Cortex of kidney (tissue), 1 donor: ENCODE measurements at places on chromosomes 16 and 17.

DNA sequence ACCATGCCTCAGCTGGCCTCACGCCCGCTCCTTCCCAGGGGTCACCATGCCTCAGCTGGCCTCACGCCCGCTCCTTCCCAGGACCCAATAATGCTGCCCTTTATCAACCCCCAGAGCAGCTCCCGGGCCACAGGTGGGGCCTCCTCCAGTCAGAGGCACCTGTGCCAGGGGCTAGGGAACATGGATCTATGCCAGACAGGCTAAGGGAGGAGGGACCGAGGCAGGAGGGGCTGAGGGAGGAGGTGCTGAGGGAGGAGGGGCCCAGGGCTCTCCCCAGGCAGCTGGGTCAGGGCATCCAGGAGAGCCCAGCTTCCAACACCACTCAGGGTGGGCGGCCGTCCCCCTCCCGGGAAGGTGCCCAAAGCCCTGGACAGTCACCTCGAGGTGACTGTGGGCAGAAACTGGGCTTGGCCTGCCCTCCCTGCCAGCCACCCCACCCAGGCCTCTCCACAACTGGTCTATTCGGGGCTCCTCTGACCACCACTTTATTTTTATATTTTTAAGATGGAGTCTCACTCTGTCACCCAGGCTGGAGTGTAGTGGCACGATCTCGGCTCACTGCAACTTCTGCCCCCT lies 19.4 kb downstream of the UTS2R start:
- DNase-seq, result no peak

DNA sequence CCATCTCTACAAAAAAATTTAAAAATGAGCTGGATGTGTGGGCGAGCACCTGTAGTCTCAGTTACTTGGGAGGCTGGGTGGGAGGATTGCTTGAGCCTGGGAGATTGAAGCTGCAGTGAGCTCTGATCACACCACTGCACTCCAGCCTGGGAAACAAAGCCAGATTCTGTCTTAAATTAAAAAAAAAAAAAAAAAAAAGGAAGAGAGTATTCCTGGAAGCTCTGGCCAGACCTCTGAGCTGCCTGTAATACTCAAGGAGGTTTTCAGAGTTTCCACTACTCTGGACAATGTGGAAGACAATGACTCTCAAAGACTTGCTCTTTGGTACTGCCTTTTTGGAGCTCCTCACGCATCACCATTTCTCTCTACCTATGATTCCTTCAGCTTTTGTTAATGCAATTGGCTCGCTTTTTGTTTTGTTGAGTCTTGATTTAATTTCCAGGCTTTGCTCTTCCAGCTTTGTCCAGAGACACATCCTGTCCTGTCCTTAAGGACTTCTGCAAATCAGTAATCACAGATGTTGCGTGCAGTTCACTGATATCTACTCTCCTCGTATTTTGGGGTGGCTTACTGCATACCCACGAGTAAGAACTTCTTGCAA lies 10.8 kb downstream of the CHD9 start:
- DNase-seq, result no peak

DNA sequence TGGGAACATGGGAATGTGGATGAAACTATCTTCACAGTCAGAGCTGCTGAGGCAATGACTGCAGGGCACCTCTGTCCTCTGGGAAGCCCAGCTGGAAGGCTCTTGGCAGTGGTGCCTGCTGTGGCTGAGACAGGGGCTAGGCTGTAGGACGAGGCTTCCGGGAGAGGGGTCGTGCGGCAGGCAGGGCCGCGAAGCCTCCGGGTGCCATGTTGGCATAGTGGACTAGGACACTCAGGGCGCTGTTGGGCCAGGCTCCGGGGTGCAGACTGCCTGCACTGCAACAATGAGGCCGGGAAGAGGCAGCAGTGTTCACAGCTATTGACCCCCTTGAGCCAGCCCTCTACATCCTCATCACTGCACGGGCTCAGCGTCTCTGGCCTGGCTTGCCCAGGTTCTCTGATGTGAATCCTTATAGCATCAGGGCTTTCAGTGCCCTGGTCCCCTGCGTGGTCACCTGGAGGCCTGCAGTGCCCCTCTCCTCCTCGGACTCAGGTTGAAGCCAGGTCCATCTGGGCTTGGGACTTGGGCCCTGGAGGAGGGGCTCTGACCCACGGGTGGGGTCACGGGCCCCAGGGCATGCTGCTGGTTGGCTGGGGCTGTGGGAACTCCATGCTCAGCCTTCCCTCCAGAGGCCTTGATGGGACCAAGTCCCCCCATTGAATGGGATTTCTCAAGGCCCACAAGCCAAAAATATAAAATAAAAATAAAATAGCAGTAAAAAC lies 91.6 kb downstream of the TNFRSF13B start:
- DNase-seq, result no peak

GRCh38 chr16:47986031-47986430 lies 169.8 kb downstream of the ABCC12 start:
- DNase-seq, result no peak

DNA sequence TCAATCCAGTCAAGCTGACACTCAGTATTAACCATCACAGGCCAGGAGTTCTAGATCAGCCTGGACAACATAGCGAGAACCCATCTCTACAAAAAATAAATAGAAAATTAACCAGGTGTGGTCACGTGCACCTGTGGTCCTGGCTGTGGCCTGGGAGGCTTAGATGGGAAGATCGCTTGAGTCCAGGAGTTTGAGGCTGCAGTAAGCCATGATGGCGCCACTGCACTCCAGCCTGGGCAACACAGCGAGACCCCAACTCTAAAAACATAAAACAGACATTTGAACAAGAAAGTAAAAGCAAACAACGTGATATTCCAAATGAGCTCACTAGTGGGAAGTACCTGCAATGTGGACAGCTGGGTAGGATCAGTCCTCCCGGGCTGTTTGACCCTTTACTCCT lies 41.9 kb downstream of the CRISPLD2 start:
- DNase-seq, result no peak

DNA sequence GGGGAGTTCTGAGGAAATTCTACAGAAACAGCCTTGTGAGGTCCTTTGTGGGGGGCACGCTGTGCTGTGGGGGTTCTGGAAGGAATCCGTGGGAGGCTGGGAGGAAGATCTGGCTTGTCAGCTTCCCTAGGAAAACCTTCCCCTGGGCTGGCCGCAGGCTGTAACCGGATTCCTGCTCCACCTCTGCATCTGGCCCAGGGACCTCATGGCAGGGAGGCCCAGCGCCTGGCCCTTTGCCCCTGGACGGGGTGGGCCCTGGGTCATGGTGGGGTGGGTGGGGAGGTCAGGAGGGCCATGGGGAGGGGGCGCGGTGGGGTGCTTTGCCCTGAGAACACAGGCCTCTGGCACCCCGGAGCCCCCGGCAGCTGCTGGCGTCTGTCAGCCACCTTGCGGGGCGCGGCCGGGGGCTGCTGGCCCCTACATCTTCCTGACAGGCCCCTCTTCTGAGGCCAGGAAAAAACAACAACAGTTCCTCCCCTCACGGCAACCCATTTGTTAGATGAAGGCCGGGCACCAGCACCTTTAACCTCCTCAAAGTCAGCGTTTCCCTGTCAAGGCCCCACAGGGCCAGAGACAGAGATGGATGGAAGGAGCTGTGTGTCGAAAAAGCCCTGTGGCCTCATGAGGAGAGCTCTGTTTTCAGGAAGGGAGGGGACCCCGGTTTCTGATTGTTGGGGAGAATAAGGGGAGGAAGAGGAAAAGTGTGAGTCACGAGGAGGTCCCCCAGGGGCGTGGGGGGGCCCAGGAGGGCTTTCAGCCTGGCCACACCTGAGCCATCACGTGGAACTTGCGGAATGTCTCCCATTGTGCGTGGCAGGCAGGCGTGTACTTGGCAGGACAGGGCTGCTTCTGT lies 3.6 kb upstream of the MEOX1 start:
- no peak for DNase-seq

GRCh38 chr16:60230666-60231065 lies 1496.5 kb upstream of the GOT2 start:
- DNase-seq, result no peak

DNA sequence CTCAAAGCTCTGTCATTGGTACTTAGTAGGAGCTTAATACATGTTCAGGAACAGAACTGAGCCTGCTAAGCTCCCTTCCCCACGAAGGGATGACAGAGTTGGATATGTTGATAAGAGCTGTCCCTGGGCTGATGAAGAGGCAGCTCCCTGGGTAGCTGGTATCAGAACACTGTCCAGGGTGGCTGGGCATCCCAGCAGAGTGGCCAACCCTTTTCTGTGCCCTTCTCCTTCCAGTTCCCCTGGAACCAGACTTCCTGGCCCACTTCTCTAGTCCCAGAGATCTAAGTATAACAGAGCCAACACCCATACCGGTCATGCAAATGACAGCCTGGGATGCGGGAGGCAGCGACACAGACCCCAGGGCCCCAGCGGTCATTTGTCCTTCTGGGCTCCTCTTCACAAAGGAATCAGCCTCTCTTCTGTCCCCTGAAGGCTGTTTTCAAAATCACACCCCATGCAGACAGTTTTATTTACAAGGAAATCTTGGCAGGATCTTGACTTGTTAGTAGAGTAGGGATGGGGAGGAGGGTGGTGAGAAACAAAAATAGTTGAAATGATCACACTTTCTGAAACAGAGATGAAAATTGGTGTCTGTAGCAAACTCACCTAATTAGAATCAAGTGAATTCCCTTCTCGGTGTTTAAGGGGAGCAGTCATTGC lies 1.4 kb upstream of the RHBDL3 start:
- no peak for DNase-seq

GRCh38 chr16:11167581-11167980 lies 88.4 kb downstream of the SOCS1 start:
- DNase-seq, result no peak

DNA sequence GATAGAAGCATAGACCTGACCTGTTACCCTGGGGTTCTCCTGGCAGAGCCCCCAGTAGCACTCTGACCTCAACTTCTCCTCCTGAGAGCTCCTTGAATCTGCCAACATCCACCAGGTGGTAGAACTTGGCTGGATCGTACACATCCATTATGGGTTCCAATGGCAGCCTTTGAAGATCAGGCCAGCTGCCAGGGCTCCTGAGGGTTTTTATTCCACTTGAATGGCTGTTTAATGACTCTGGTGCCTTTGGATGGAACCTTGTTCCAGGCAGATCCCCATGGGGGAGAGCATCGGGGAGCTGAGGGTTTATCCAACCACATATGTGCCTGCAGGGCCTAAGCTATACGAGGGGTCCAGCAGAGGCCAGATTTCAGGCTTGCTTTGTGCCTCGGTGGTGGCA lies 47.1 kb upstream of the CLEC19A start:
- DNase-seq, result no peak

GRCh38 chr16:29988346-29989075 lies 6.9 kb downstream of the HIRIP3 start:
- DNase-seq, result no peak

- DNase-seq, result no peak
Measured at GRCh38 chr17:13931111-13931526, 138.2 kb upstream of the COX10 start.

- no peak for DNase-seq
Measured at GRCh38 chr16:73171901-73172240, 123.9 kb upstream of the ZFHX3 start.

DNA sequence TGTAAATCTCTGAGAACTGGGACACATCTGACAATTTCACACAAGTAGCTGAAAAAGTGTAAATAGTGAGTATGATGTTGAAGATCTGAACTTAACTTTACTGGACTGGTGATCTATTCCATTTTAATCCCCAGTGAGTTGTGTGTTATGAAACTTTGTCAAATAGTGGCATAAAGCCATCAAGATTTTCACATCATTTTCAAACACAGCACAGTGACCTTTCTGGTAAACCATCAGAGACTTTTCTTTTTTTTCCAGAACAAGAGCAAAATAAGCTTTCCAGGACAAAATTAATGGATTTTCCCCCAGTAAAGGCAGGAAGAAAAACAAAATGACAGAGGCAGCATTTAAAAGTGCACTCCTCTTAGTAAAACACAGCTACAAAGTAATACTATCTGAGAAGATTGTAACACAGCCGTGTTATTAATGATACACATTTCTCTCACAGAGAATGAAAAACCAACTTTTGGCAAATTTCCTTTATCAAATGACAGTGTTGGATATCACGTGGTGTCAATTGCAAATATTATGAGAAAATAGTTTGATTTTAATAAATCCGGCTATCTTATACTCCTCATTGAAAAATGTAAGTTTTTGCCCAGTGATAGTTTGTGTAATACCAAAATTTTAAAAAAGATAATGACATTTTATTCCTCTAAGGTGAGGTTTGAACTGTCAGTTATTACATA lies 16.8 kb upstream of the COL1A1 start:
- no peak for DNase-seq

DNA sequence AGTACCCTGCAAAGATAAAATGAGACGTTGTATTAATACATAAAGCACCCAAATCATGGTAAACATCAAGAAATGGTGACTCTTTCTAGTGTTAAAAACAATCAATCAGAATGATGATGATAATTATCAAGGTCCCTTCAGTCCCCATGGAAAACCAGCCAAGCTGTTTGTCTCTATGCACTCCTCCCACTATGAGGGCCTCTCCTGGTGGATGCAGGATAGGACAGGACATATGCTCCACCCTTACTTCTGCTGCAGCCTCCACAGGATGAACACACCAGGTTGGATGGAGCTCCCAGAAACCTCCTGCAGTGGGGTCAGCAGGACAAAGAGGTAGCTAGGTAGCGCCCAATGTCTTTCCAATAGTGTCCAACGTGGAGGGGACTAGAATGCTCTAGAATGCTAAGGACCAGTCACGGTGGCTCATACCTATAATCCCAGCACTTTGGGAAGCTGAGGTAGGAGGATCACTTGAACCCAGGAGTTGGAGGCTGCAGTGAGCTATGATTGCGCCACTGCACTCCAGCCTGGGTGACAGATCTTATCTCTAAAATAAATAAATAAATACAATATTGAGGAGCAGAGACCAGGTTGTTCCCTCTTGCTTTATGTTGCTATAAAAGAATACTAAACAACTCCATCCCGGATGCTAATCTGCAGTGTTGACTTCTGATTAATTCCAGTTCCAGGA lies 9.9 kb upstream of the KDM8 start:
- no peak for DNase-seq

GRCh38 chr16:62755938-62756337 lies 719.7 kb upstream of the CDH8 start:
- no peak for DNase-seq

- DNase-seq, result no peak
Measured at GRCh38 chr17:50144355-50144754, 6.1 kb downstream of the PPP1R9B start.

DNA sequence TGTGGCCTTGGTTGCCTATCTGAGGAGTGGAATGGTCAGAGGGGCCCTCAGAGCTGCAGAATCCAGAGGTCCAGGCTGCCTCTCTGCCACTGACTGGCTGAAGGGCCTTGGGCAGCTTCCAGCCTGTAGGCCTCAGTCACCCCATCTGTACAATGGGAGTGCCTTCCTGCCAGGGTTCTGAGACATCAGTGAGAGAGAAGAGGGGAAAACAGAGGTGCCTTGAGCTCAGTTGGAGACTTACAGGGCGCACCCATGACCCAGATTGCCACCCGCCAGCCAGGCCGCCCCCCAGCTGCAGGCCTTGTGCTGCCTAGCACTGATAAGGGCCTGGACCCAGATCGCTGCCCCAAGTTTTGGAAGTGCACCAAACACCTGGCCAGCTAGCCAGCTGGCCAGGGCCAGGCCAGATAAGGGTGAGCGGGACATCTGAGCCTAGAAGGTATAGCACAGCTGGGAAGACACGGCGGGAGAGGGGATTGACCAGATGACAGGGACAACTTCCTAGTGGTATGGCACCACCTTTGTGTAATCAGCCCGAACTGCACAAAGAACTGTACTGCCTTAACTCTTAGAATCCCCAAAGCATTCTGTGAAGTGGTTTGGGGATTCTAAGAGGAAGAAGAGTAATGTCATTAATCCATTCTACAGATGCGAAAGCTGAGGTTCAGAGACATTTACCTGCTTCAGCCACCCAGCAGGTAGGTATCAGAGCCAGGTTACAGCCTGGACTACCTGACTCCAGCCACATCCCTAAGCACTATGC lies 1.4 kb downstream of the SLC4A1 start:
- no peak for DNase-seq
